ENCODE measurements at places on chromosomes 2 and 18. TPM values are rescaled to one million over a fixed set of nuclear protein-coding genes. Genes with fewer than 3 reads are reported as not detected.

The CD226 gene
- 0.34 TPM for total RNA-seq

The ANKRD62 gene
- total RNA-seq, result not detected

The GCG gene
- not detected for total RNA-seq

The DSG3 gene
- 0.16 TPM for total RNA-seq

The SOX11 gene
- total RNA-seq, result not detected

The ABCB6 gene
- total RNA-seq, result 61.6 TPM

The NRBP1 gene
- 94.5 TPM for total RNA-seq

The ASB18 gene
- not detected for total RNA-seq

The IL36A gene
- not detected for total RNA-seq

The PHLPP1 gene
- total RNA-seq, result 4.0 TPM

The MALL gene
- 13.4 TPM for total RNA-seq

The ZC3H8 gene
- 3.6 TPM for total RNA-seq

The ELOA2 gene
- total RNA-seq, result not detected

The LBH gene
- total RNA-seq, result 50.3 TPM

The ALKAL2 gene
- not detected for total RNA-seq

The MEP1B gene
- not detected for total RNA-seq

The DOCK10 gene
- total RNA-seq, result 29.5 TPM

Data from bronchial smooth muscle cell (primary cell).